Fibroblast of the conjunctiva (primary cell): ENCODE measurements at places on chromosomes 1 and 21.

DNA sequence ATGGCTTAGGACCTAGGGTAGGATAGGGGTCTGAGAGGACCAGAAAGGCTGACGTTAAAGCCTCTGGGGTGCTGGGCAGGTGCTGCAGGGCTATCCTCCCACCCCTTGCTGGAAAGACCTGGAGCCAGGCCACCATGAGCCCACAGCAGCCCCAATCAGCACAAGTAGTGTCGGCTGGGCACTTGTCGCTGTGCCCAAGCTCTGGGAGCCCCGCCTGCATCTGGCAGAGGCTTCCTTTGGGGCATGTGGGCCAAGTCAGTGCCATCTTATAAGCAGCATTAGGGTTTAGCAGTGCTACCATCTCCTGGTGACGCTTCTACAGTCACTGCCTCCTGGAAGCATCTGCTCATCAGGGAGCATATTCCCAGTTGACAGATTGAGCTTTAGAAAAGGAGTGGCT, 31.3 kb downstream of the MAN1C1 start:
- DNase-seq = no peak

DNA sequence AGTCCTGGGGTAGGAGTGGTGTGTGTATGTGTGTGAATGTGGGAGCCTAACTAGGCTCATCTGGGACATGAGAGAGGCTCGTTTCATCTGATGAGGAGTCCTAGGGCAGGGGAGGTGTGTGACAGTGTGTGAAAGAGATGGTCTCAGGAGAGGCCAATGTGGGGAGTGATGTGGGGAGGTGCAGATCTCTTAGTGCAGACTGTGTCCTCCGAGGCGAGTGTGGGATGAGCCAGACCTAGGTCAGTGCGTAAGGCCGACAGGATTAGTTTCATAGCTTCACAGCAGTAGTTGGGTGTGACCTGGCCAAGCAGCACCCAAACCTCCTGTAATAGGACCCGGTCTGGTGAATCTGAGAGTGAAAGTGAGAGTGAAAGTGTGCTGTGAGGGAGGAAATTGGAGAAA, 94.7 kb downstream of the LIPI start:
- no peak for DNase-seq

- DNase-seq = no peak
Measured at GRCh38 chr1:222918801-222919477, 104.1 kb downstream of the DISP1 start.

GRCh38 chr1:200676829-200677228, 7.1 kb upstream of the DDX59 start:
- DNase-seq = no peak

DNA sequence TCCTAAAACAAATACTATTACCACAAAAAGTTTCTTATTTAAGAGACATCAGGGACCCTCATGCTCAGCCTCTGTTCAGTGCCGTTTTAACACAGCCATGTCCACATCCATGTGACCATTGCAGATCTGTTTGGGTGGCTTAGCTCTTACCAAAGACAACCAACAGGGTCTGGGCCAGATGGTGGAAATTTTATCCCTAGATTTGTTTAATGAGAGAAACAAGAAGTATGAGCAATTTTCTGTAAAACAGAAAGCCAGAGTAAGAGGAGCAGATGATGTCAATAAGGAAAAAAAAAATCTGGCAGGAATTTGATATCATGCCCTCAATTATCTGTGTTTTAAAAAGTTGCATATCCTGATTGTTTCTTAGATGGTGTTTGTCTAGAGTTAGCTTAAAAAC, 299.9 kb downstream of the TM2D1 start:
- no peak for DNase-seq

DNA sequence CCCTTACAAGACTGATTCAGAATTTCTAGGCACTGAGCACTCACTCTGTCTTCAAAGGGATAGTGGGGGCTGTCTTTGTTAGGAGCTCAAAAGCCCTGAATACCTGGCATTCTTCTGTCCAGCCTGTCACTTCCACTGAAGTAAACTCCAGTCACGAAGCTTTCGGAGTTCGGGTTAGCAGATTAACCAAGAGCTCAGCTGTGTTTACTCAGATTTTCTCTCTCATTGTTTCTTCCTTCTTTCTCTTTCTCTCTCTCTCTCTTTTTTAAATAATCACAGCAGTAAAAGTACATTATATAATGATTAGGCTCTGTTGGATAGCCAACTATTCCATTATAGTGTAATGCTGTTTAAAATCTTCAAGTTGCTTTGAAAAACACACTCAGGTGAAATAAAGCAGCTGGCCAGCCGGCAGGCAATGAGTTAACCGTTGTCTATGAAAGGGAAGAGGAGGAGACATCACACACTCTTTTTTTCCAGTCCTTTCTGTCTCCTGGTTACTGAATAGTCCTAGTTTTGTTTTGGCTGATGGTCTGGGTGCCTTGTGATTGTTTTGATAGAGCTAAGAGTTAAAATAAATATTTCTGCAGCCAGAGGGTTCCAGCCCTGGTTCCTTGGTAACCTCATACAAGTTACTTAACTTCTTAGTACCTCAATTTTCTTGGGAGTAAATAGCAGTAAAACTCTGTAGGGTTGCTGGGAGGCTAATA, 89.8 kb downstream of the ADSS2 start:
- DNase-seq = peak; percentile 61

GRCh38 chr1:81682490-81682889, 118.2 kb upstream of the ADGRL2 start:
- DNase-seq = no peak

DNA sequence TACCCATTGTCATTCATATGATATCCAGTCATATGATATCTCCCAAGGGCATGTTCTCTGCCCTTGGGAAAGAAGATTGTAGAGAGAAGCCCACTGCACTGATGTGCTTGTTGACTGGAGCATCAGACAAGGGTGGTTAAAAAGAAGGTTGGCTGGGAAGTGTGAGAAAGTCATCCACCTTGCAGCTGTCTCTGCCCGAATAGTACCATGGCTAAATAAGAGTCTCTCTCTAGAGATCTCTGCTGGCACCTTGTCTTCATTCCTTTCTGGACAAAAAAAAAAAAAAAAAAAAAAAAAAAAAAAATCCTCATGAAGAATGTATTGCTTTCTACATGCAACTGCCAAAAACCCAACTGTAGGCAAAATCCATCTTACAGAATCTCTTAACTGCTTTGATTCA, 349.7 kb upstream of the ESRRG start:
- no peak for DNase-seq

DNA sequence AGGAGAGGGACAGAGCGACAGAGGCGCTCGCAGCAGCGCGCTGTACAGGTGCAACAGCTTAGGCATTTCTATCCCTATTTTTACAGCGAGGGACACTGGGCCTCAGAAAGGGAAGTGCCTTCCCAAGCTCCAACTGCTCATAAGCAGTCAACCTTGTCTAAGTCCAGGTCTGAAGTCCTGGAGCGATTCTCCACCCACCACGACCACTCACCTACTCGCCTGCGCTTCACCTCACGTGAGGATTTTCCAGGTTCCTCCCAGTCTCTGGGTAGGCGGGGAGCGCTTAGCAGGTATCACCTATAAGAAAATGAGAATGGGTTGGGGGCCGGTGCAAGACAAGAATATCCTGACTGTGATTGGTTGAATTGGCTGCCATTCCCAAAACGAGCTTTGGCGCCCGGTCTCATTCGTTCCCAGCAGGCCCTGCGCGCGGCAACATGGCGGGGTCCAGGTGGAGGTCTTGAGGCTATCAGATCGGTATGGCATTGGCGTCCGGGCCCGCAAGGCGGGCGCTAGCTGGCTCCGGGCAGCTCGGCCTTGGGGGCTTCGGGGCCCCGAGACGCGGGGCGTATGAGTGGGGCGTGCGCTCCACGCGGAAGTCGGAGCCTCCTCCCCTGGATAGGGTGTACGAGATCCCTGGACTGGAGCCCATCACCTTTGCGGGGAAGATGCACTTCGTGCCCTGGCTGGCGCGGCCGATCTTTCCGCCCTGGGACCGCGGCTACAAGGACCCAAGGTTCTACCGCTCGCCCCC, at the start of the genes CYB5RL and MRPL37:
Gene CYB5RL, minus strand, starts transcription at position 266 of the 754 bp plus-strand sequence. CDS start 4,414 bp downstream, outside the sequence.
Gene MRPL37, plus strand, starts transcription at position 403 of the 754 bp plus-strand sequence. Its CDS starts 77 bp downstream, at position 480.
- peak; percentile 91 for DNase-seq

- DNase-seq = no peak
Measured at GRCh38 chr1:63861052-63861691, 87.4 kb downstream of the ROR1 start.

- no peak for DNase-seq
Measured at GRCh38 chr1:66747501-66747900, 4.8 kb upstream of the DYNLT5 start.

DNA sequence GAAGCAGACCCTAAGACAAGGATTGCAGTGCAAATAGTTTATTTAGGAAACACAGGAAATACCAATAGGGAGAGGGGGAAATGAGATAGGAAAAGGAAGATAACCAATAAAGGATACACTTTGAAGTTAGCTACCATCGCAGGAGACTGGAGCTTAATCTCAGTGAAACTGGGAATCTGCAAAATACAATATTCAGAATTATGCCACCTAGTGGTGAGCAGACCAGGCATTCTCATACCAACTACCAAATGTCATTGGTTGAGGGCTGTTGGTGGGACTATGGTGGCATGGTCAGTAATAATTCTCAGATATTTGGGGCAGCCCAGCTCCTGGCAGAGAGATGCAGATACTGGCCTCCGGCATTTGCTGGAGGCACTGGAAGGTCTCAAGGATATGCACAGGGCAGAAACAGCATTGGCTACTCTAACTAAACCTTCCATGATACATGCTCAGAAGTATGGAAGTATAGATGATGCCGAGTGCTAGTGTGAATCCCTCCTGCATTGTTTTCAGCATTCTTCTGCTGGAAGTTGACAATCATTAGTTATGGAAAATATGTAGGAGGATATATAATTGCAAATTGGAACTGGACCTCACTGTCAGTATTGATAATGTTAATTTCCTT, 11.8 kb upstream of the ZFP69B start:
- DNase-seq = no peak

DNA sequence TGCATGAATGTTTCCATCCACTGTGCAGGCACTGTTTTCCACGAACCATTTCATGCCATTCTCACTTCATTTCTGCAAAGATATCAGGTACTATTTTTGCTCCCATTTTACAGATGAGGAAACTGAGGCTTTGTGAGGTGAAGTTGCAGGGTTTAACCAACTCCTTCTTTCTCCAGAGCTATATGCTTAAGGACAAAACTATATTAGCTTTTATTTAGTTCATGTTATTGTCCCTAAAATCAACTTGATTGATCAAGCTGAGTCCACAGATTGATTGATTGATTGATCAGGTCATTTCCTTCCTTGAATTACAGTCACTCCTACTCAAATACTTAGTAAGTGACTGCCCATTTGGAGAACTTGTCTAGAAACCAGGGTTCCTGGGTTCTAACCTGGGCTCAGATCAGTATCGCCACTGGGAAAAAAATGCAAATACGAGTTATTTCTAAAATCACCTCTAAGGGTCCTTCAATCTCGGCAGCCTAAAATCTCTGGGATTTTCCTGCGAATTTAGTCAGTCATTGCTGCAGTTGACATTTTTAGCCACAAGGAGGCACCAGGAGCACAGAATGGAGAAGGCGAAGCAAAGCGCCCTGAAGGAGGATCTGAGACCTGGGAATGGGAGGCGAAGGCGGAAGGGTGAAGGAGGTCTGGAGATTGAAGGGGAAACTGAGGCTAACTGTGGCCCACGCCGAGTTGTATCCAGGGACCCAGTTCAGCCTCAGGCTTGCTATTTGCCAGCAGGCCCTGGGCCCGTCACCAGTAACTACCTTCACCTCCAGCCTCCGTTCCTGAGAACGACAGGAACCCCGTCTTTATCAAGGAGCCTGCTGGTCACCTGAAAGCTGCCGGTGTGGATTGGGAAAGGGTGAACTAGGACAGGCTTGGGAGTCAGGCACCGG, 14.3 kb upstream of the MUL1 start:
- DNase-seq = peak; percentile 55

- no peak for DNase-seq
Measured at GRCh38 chr1:84735483-84735882, 45.2 kb upstream of the SSX2IP start.

DNA sequence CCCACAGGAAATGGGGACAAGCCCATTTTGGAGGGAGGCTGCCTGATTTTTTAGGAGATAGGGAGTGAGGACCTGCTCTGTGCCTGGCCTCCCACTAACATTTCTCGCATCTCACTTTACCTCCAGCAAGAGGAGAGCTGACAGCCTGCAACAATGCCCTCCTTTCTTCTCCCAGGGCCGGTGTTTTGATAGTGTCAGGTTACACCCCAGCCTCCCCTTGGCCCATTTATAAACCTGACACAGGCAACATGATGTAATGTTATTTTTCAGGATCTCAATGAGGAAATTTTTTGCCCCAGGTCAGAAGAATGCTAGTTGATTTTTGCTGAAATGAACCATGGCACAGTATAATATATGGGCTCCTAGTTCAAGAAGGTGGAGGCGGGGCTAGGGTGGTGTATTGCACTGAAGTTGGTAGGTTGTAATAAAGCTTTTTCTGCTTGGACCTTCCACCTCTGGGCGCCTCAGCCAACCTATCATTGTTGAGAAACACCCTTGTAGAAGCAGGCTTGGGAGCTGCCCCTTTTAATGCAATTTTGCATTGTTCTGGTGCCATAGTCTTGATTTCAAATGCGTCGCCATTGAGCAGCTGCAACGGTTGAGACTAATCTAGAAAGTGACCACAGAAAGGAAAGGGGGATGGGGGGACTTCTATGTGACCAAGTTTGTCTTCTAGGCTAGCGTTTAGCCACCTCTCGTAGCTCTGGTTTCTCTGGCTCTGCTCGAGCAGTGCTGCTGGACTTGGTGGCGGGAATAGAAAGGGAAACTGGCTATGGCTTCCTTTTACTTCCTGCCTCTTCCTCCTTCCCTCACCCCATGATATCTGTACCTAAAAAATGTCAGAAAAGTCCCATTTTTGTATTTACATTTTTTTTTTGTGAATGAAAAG, 53.0 kb downstream of the PBX1 start:
- peak; percentile 53 for DNase-seq

DNA sequence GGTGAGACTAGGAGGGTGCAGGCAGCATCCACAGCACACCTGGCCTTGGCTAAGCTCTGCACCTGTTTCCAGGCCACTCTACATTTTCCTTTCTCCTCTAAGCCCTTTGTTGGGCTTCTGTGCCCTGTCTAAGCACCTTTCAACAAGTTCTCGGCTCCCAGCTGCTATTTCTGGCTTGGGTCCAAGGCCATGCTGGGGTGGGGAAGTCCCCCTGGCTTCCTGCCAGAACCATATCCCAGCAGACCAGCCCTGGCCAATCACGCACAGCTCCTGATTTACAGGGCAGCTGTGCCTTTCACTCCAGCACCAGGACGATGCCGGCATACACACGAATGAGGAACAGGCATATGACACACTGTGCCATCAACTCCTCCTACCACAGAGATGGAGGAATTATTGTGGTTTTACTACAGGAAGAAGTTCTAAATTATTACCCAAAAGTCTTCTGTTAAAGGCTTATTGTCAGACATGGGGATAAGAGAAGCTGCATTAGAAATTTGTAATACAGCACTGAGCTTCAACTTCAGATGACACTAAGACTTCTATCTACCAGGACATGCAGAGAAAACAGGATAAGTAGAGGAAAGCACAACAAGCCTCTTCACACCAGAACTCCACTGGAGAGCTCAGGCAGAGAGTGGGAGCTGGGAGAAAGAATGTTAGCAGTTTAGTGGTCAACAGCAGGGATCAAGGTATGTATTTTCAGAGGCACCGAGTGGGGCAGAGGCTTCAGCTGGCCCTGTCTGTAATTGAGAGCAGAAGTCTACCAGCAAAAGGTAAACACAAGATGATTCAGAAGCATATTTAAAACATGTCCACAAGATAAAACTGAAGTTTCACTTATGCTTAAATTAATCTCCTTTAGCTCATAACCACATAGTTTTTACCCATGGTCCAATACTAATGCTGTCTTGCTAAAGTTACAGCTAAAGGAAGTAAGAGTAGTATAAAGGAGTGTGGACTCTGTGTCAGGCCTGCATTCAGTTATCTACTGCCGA, 37.4 kb downstream of the TRIT1 start:
- DNase-seq = peak; percentile 75
